Midbrain (tissue), 1 donor: ENCODE measurements at places on chromosomes 3 and 15.
A peak's percentile ranks its signal among the peaks of the same experiment; 100 is the strongest.

DNA sequence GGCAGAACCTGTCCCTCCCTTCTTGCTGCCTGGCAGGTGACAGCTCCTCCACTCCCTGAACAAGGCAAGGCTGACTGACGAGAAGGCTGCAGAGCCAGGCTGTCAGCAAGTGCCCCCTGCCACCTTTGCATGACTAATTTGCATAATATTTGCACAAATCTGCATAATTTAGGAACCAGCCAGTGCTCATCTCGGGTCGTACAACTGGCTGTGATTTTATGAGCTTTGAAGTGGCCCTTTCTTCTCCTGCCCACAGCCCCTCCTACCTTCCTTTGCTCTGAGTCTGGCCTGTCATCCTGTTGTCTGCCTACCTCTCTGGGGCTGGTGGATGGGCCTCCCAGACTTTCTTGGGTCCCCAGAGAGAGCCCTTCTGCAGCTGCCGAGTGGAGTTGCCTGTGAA lies 58.9 kb downstream of the LINGO1 start:
- DNase-seq: no peak

GRCh38 chr3:184927796-184928315 lies 115.9 kb downstream of the VPS8 start:
- no peak for DNase-seq

GRCh38 chr3:183449791-183450190 lies 21.4 kb upstream of the MCF2L2 start:
- DNase-seq: no peak

GRCh38 chr15:51380999-51381806 lies 39.7 kb downstream of the GLDN start:
- peak; percentile 84 for DNase-seq

- DNase-seq: no peak
These were observed 462.2 kb downstream of the ZPLD1 start for GRCh38 chr3:102896851-102897621.

GRCh38 chr3:167811031-167811430 lies 75.5 kb downstream of the SERPINI1 start:
- no peak for DNase-seq

DNA sequence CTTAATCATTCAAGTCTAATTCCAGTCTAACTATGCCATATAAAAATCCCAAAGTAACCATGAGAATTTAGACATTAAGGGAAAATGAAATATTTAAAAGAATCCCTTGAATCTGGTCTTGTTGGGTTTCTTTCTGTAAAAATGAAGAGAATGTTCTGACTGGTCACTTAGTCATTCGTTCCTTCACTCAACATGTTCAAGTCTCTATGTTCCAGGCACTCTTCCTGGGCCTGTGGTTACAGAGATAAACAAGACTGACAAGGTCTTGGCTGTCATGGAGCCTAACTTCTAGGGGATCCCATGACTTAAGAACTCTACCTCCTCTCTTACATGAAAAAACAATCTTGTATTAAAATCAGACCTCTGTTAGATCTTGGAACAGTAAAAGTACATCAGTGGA lies 638.6 kb upstream of the TBL1XR1 start:
- DNase-seq: no peak

DNA sequence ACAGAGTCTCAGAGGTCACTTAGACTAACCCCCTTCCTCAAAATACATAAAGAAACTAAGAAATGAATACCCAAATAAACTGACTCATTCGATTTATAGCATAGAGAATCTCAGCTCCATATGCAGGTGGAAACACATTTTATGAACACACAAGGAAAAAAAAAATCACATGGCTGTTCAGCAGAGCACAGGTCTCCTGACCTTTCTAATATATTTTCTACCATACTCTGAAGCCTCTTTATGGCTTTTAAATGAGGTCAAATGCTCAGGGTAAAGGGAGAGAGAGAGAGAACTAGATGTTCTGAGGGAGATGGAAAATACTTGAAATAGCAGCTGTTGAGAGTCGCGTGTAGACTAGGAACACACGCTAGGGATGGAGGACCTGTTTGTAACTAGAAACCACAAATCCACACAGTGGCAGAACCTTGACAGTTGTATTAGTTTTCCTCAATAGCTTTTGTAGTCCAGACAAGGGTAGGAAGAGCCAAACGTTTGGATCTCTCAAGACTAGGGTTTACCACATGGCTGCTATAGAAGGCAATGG lies 165.3 kb downstream of the FMN1 start:
- DNase-seq: no peak

- DNase-seq: no peak
These were observed 46.9 kb downstream of the RAB11A start for GRCh38 chr15:65916041-65916663.

- no peak for DNase-seq
These were observed 2.3 kb downstream of the B3GNT5 start for GRCh38 chr3:183255348-183255730.

DNA sequence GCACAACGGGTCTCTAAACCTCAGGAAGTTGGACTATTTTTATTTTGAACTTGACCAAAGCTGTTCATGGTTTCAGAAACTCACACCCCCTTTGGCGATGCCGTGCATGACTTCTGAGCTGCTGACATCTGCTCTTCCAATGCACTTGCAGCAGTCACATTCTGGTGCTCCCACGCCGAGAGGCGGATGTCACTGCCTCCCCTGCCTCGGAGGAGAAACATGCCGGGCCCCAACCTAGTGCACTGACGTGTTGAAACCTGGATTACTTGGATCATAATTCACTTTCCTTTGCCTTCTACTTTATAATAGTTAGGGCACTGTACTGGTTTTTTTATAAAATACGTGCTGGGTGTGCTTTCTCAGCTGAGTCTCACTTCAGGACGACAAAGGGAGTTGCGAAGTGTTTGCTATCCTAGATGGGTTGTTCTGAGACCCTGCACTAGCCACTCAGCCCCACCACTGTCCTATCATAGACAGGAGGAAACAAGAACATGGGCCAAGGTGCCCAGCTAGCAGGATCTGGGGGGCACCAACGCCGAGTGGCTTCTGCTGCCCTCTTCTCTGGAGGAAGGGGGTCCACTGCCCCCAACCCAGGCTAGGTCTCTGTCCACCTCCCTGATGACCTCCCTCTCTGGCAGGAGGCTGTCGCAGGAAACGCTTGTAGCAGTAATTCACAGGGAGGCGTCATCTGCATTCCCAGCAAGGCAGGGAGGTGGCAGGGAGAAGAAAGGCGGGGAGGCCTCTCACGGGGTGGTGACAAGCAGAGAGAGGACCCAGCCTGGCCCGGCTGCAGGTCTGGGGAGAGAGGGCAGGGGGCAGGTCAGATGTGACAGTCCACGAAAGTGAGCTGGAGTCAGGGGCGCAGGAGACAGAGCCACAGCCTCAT lies 158.8 kb upstream of the IQSEC1 start:
- no peak for DNase-seq

DNA sequence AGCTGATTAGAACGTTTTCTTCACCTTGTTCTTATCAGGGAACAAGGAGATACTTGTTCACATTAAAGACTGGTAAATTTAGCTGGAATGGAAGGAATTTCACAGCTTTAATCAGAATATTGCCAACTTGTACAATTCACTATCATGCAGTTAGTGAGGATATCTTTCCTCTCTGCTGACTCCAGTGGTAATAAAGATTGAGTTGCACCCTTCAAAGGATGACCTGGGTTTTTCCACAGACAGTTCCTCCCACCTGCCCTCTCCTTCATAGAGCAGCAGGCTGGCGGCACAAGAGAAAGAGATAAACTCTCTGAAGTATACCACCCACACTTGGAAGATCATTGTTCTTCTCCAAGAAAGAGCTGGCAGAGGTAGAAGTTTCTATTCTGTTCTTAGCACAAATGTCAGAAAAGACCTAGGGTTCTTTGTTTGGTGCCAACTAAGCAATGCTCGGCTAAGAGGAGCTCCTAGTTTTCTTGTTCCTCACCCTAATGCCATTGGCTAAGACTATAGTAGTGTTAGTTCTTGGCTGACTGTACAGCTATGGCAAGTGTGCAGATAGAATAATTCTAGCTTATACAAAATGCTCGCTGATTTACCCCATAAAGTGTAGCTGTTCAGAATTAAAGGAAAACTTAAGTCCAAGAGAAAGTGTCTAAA lies 169.1 kb downstream of the CLSTN2 start:
- no peak for DNase-seq

GRCh38 chr15:80152896-80153876 lies at the start of gene FAH:
Gene FAH (plus strand): TSS chr15:80152999. CDS start chr15:80153055, 56 bp downstream.
- DNase-seq: peak; percentile 61

- DNase-seq: no peak
These were observed 59.0 kb upstream of the SPTSSB start for GRCh38 chr3:161430307-161430706.

DNA sequence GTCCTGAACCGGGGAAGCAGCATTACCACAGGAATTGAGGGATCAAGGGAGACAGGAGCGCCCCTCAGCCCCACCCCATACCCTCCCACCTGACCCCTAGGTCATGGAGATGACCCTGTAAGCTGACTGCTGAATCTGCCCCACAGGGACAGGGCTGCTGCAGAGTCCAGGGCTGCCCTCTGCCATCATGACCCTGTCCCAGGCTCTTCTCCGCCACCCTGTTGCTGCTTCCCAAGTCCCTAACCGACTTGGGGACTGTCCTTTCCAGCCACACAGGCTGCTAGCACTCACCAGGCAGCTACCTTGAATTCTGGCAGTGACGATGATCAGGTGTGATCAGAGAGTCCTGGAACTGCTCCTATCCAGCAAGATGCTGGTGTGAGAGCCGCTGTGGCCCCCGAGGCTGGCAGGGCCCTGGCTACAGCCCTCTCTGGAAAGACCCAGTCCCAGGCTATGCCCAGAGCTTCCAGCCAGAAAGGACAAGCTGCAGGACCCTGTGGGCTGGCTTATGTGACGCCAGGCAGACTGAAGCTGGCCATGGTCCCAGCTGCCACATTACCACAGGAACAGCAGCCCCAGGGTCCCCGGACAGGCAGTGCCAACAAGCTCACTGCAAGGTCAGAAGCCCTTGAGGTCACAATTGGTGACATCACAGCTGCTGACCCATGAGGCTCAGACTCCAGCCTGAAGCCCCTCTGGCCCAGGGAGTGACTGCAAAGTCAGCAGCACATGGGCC lies at the start of gene C3orf22:
C3orf22 (minus strand) TSS at position 597 of the 736 bp plus-strand sequence. CDS start 5,542 bp downstream, outside the sequence.
- DNase-seq: no peak

DNA sequence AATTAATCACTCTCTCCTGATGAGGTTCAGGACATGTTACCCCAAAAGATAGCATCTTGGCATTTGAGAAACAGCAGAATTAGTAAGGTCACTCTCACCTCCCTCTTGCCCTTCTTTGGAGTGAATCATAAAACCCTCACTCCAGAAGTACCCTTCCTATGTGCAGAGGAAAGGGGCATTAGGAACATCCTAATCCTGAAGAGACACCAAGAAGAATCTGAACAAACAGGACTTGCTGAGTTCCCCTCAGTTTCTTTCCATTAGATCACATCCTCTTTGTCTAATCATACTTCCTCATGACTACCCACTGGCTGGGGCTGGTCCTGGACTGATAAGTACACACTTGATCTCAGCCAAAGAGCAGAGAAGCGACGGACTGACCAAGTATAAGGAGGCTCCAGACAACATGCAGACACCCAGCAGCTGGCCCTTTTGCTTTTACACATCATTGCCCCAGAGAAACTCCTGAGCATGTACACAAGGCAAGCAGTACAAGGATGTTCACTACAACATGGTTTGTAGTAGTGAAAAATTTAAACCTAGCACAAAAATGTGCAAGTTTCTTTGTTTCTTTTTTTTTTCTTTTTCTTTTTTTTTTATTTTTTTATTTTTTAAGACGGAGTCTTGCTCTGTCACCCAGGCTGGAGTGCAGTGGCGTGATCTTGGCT lies 15.0 kb upstream of the TM6SF1 start:
- DNase-seq: peak; percentile 35

- no peak for DNase-seq
These were observed 171.7 kb upstream of the TLE3 start for GRCh38 chr15:70269311-70269911.

- no peak for DNase-seq
These were observed 119.3 kb downstream of the P3H2 start for GRCh38 chr3:190001426-190001825.

DNA sequence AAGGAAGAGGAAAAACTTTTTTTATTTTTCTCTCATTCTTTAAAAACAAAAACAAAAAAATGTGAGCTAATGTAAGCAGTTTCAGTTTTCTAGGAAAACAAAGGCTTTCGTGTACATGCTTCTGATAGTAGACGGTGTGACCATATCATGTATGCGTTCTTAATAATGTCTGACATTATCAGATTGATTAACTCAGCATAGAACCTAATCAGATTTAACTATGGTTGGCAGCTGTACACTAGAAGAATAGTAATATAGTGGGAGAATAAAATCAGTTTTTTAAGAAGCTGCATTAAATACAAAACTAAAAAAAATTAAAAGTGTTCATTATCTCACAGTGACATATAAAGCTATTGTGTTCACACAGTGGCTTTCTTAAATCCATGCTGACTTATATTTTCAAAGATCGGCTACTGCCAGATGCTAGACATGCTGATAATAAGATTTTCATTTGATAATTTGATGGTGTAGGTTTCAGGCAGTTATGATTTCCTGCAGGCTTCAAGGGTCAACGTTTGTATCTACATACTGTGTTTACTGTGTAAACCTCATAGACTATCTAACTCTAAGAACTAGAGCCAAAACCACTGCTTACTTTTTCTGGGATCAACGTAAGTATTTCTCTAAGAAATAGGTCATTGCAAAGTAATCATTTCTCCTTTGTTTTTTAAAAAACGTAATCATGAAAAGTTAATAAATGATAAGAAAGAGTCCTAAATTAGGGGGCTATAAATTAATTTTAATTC lies 74.0 kb downstream of the UBE2E2 start:
- DNase-seq: no peak

- DNase-seq: no peak
These were observed 80.8 kb upstream of the PEX5L start for GRCh38 chr3:180117381-180118163.

DNA sequence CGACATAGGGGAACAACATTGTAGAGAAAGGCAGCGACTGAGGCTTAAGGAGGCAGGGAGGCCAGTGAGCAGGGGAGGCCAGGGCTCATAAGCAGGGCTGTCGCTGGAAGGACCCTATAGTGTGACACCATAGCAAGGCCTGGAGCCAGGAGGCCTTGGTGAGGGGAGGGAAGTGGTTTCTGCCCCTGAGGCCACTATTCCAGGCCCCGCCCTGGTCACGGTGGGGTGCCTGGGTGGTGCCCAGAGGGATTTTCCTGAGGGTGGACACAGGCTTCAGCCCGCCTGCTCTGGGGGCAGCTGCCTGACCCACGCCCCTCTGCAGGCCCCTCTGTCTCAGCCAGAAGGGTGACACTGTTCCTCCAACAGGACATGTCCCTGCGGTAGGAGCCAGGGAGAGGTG lies 147.8 kb upstream of the IQSEC1 start:
- no peak for DNase-seq

- DNase-seq: no peak
These were observed 40.5 kb upstream of the SMAD6 start for GRCh38 chr15:66661432-66662096.

- DNase-seq: no peak
These were observed 55.3 kb downstream of the ARHGAP31 start for GRCh38 chr3:119349354-119350041.

DNA sequence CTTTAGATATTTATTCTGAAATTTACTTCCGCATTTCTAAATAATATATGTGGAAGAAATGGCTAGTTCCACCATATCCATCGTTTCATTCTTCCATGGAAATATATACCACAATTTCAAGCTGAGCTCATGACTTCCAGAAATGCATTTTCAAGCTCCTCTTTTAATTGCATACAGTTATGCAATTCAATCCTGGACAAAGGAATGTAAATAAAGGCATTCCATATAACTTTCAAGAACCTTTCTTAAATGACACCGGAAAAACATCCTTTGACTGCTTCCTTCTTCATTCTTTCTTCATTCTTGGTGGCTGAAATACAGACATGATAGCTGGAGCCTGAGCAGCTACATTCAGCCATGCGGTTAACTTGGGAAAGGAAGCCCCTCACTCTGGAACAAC lies 185.2 kb upstream of the GADL1 start:
- no peak for DNase-seq
